ENCODE measurements at places on chromosomes 4 and X.
A peak's percentile ranks its signal among the peaks of the same experiment; 100 is the strongest.

DNA sequence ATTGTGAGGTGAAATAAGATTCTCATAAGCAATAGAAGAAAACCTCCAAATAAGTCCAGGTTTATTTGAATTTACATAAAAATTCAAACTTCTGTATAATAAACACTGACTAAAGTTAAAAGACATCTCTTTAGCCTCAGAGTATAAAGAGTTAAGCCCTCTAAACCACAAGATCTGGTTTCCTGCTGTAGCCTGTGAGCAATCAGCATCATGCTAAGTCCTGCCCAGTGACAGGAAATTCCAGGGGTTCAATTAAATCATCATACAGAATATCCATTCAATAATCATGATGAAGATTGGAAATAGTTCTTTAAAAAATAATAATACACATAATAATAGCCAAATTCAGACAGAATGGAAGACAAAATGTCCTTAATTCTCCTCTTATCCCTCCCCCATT, 139.2 kb upstream of the DGKK start:
- DNase-seq = no peak

DNA sequence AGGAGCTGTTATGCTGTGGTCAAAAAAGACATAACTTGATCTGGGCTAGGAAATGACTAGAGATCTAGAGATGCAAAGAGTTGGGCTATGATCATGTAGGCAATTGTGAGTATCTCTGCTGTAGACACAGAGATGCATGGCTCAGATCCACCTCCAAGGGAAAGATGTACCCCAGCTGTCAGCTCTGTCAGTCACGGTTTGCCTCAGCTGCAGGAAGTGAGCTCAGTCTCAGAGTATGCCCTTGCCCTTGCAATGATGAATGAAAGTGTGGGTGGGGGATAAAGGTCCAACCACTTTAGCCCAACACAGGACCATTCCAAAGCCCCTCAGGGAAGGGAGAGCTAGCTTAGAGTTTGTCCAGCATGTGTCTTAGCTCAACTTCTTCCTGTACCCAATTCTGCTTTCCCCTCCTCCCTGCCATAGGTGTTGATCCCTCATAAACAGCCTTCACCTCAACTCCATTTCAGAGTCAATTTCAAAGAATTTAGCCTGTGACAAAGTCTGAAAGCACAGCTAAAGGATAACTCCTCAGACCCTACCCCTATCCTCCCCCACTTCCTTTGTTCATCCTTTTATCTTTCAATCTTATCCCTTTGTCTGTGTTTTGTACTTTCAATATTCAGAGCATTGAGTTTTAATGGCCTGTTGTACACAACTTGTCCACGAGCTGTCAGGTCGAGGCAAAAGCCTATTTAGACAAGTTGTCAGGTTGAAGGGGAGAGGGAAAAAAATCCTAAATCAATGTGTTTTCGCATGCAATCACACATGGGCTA, 90.6 kb downstream of the MID1IP1 start:
- no peak for DNase-seq

DNA sequence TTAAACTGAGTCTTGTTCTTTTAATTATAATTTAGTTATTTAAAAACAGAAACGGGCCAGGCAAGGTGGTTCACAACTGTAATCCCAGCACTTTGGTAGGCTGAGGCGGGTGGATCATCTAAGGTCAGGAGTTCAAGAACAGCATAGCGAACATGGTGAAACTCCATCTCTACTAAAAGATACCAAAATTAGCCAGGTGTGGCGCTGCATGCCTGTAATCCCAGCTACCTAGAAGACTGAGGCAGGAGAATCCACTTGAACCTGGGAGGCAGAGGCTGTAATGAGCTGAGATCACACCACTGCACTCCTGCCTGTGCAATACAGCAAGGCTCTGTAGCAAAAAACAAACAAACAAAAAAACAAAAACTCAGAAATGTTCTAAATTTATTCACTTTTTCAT, 852.9 kb downstream of the TECRL start:
- DNase-seq = no peak

DNA sequence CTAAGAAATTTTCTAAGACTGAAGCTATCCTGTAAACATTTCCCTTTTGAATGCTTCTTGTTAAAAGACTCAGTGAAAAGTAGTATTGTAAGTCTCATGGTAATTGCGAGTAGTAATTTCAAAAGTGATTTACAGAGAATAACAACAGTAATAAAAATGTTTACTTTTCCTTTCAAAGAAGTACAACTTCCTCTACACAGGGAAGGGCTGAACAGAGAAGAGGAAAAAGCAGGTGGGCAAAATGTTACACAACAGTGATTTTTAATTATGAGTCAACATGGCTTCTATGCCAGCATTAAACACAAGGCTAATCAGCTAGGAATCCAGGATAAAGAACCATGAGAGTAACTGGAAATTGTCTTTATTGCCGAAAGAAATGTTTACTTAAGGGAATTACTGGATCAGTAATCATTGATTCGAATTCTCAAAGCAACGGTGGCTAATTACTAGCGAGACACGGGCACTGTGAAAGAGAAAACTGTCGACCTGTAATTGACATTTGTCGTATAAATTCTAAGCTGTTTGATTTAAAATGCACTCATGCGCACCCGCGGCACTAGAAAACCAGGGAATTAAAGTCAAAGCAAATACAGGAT, 15.4 kb downstream of the UTP3 start:
- DNase-seq = no peak

- DNase-seq = no peak
These were observed 28.6 kb downstream of the UCHL1 start for GRCh38 chr4:41285202-41285863.

DNA sequence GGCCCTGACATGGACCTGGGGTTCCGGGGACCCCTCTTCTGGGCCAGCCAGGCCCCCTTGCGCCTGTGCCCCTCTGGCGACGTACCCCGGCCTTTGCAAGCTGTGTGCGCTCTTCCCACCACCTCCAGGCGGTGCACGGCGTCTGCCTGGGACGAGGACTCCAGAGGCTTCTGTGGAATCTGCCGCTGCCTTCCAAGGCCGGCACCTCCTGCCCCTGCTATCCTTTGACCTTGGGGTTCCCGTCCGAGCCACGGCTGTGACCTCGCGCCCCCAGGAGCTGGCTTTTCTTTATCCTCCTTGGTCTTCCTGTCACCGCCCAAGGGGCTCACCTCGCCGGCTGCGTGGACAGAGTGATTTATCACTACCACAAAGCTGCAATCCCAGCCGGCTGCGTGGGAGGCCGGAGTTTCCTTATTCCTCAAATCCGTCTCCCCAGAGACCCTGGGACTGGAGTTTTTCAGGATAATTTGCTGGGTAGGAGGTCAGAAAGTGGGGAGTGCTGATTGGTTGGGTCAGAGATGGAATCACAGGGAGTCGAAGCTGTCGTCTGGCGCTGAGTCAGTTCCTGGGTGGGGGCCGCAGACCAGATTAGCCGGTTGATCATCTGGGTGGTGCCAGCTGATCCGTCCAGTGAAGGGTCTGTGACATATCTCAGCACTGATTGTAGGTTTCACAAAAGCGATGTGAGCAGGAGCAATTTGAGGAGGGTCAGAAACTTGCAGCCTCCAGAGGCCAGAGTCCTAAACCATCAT, 19.8 kb upstream of the PLCXD1 start:
- DNase-seq = no peak

DNA sequence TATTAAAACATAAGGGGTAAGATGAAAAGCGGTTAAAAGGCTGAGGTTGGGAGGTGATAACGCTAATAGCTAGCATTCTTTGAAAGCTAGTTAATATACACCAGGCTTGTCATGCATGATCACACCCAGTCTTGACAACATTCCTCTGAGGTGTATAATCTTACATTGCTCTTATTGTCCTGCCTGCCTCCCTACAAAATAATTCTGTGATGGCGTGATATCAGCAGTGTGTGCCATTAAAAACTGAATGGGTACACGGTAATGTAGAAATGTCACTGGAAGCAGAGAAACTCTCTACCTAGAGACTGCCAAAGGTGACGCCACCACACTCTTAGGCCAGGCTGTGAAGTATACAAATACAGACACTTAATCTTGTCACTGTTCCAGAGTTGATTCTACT, 68.1 kb downstream of the DIAPH2 start:
- no peak for DNase-seq

DNA sequence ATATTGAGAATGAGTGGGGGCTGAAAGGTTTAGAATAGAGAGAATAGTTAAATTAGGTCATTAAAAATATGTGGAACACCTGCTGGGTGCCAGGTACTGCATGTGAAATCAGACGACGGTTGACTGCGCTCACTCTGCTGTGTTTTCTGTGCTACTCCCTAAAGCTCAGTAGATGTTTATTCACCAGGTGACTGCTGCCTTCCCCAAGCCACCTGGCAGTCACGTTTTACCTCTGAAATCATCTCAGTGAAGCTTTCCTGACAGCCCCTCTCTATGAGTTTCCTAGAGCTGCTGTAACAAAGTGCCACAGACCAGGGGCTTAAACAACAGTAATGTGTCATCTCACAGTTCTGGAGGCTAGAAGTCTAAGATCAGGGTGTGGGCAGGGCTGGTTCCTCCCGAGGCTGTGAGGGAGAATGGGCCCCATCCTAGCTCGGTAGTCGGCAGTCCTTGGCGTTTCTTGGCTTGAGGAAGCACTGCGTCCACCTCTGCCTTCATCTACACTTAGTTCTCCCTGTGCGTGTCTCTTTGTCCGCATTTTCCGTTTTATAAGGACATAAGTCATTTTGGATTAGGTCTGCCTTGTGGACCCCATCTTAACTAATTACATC, 25.3 kb downstream of the ADD1 start:
- no peak for DNase-seq

GRCh38 chrX:100648458-100649417, 4.7 kb downstream of the SRPX2 start:
- peak; percentile 85 for DNase-seq

DNA sequence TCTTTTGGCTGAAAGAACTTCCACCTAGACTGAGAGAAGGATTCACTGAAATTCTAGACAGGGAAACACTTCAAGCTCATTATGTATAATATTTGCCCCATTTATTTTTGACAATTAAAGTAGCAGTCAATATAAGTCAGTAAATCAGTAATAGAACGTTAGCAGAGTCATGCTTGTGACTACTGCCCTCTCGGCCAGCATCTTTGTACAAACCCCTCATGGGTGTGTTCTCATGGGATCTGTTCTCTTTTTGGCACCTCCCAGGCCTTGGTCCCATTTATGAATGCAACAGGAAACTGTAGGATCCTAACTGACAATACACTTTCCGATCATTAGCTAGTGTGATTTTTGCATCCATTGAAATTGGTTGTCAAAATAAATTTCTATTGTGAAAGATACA, 2.9 kb downstream of the MSL3 start:
- DNase-seq = no peak

DNA sequence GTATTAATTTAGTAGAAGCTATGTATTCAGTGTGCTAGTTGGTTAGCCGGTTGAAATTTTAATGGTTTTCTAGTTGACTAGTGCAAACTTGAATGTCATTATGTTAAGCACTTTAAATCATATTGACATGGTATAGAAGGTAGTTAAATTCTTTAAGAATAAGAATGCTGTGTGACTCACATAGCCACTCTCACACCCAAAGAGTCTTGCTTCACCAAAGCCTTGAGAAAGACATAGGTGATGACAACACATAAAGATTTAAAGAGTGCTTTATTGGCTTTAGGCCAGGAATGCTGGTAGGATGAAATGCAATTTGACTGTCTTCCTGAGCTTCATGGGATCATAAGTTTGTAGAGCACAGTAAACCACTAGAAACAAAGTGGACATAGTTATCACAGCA, 85.3 kb downstream of the DCAF8L2 start:
- DNase-seq = no peak

GRCh38 chr4:163263606-163264005, 68.8 kb downstream of the NPY1R start:
- DNase-seq = no peak

- no peak for DNase-seq
These were observed 72.2 kb upstream of the ELOVL6 start for GRCh38 chr4:110270492-110271197.

GRCh38 chrX:149910178-149910695, 19.1 kb upstream of the HSFX4 start:
- no peak for DNase-seq

DNA sequence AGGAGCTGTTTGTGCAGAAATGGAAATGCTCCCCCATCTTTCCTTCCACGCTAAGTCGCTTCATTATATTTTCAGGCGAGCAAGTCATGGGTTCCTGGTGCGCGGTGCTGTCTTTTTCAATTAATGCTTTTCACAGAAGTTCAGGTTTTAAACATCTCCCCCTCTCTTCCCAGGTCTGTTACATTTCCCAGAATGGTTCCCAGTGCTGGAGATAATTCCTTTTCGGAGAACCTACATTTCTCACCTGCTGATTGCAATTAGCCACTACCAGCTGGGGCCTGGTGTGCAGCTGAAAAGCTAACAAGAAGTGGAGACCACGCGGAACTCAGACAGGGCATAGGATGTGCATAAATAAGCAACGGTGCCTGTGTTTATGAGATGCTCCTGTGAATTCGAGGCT, 217.8 kb downstream of the MID1IP1 start:
- DNase-seq = no peak

DNA sequence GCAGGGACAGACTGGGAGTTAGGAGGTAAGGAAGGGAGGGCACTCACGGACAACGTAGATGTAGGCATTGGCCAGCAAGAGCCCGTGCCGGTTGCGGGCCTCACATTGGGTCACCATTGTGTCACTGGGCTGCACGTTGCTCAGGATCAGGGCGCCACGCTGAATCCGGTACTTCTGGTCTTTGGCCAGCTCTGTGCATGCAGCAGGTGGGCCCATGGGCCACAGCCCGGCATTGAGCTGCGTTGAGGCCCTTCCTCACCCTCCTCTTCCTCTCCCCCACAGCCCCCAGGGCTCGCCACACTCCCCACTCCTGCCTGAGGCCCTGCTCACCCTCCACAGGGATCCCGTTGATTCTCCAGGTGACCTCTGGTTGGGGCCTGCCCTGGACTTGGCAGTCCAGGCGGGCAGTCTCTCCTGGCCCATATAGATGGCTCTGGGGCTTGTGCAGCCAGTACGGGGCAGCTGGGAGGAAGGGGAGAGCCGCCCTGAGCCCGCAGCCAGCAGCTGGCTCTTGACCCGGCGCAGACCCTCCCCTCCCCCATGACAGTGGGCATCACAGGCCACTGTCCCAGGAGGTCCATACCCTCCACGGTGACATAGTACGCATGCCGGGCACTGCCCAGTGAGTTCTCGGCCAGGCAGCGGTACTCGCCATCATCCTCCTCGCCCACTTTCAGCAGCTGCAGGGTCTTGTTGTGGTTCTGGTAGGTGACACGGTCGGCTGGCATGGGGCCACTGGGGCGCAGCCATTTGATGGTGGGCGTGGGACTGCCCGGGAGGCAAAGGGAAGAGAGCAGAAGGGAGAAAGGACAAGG, 16.3 kb downstream of the L1CAM start:
- no peak for DNase-seq

- DNase-seq = no peak
These were observed 11.4 kb downstream of the WDFY3 start for GRCh38 chr4:84954982-84955567.

- DNase-seq = no peak
These were observed 66.1 kb downstream of the KLHL4 start for GRCh38 chrX:87583679-87584078.

- DNase-seq = peak; percentile 73
These were observed 192.5 kb upstream of the STK26 start for GRCh38 chrX:131830400-131831184.

- no peak for DNase-seq
These were observed 27.2 kb downstream of the ANTXR2 start for GRCh38 chr4:80045786-80046185.

All from smooth muscle cell of the brain vasculature (primary cell).